ENCODE measurements at places on chromosomes 1 and 21.

DNA sequence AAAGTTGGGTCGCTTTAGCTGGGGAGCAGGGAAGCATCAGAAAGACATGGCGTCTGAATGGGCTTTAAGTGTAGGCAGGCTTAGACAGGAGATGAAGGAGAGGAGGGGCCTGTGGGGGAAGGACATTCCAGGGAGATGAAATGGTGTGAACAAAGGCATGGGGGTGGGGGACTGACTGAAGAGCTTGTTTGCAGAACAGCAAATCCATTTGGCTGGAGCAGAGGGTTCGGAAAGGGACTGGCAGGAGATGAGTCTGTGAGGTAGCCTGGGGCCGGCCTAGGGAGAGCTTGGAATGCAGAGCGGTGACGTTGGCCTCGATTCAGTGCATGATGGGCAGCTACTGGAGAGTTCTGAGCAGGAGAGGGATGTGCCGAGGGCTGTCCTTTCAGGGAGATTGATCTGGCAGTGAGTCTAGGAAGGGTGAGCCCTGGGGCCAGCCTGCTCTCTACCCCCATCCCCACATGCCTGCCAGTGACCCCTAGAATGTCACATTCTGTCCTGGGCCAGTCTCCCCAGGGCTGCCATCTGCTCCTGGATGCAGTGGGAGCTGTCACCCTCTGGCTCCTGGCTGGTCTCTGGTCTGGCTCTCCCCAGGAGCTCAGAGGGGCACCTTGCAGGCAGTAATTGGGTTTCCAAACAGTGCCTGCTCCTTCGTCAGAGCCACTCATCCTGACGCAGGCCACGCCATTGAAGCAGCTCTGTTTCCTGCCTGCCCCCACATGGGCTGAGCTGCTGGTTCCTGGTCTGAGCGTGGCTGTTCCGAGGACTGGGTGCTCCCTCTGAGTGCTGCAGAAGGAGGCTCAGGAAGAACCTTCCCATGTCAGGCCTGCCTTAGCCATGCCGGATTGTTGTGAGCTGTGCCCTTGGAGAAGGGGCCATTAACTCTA is 22.3 kb upstream of the TMEM222 start:
- peak; percentile 65 for DNase-seq

GRCh38 chr1:5331101-5331500 is 661.1 kb downstream of the NPHP4 start:
- no peak for DNase-seq

GRCh38 chr21:33202464-33203363 is 27.0 kb upstream of the IFNAR2 start:
- DNase-seq, result no peak

- DNase-seq, result no peak
Measured at GRCh38 chr1:89816366-89816765, 4.5 kb upstream of the LRRC8D start.

DNA sequence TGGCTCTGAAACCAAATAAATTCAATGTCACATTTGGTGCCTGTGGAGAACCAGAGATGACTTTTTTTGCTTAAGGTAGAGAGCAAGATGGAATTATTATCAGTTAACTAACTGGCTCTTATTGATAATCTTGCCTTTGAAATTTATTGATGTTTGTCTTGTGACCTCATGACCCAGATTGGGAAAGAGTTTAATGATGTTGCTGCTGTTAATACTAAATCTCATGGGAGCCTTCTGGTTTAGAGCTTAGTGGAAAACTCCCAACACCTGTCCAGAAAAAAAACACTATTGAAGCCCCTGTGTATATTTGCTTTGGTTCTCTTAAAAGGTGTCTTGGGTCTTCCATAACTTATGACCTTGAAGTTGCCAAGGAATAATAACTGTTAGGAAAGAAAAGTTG is 9.9 kb downstream of the CHTOP start:
- no peak for DNase-seq

DNA sequence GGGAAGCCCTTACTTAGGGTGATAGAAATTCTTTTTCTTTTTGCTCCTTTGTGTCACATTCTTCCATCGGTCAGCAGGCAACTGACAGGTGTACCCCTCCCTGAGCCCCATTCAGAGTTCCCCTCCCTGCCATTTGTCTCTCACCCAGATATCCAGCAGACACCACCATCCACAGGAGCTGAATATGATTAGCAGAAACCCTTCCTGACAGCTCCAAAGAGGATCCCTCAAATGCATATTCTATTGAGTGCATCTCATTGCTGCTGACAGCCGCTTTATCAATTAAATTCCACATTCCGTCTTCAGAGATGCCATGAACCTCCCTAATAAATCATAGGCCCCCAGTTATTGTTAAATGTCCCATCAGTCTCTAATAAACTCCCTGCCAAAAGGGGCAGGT is 6.1 kb upstream of the DDX20 start:
- no peak for DNase-seq

DNA sequence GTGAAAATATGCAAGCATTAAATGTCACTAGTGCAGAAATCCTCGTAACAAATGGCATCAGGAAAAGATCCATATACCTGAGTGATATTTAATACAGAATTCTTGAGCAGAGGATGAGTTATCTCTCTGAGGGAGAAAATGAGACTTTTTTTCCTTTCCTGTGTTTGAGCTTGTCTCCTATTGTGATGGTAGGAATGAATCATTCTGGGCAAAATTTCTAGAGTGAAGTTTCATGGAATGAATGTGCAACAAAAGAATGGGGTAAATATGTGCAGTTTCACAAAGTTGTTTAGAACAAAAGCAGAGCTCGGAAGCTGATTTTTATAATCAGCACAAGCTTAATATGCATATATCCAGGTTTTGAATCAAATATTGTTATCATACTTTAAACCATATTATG is 4.6 kb downstream of the CTPS1 start:
- DNase-seq, result no peak

DNA sequence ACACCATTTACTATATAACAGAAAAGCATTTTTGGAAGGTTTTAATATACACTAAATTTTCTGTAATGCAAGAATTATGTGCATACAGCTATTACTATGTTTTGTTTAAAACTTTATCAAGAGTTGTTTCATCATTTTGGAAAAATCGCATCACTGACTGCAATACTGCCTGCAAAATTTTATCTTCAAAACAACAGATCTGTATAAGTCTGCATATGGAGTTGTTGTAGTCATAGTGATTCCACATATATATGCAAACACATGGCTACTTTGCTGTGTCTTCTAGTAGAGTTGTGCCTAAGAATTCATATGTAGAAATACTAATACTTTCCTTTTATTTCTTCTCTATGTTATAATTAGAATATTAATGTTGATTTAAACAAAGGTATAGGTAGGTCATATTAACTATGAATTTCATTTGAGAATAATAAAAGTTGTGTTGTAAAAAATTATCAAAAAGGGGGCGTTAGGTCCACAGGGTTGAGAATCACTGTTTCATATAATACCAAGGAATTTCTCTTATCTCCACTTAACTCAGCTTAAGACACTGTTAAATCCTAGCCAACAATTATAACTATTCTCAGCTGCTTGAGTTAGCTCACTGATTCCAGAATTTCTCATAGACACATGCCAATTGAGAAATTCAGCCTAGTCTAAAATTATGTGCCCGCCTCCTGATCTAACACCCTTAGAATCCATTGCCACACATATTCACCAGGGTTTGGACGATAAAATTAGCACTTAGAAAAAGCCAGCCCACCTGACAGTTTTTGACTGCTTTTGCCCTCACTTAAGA is 22.9 kb upstream of the LAMC1 start:
- DNase-seq, result no peak

GRCh38 chr1:22788254-22788661 is 77.6 kb downstream of the EPHB2 start:
- no peak for DNase-seq

GRCh38 chr1:106952776-106953175 is 103.7 kb upstream of the PRMT6 start:
- DNase-seq, result no peak

DNA sequence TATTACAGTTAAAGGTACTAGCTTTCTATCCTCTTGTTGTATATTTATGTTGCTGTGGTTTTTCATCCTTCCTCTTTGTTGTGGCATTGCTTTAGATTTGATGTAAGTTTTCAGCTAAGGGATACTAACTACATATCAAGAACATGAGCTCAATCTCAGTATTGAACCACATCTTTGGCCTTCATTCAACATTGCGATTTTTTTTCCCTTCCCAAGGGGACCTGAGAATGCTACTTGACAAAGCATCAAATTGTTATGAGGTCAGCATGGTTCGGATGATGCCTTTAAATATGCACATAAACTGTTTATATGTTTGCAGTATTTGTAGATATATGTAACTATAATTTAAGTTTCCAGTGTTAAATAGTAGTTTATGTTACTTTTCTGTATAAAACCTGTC is 31.7 kb upstream of the GPR88 start:
- no peak for DNase-seq

DNA sequence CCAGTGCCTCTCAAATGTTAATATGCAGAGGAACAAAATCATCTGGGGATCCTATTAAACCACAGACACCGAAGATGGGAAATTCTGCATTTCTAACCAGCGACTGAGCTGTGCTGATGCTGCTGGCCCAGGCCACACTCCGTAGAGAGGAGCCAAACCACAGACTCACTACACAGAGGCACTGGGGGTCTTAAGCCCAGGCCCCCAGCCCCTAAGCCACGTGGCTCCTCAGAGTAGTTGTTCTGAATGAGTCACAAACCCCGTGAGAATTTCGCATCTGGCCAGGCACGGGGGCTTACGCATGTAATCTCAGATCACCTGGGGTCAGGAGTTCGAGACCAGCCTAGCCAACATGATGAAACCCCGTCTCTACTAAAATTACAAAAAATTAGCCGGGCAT is 2.8 kb upstream of the CELA2A start:
- no peak for DNase-seq

DNA sequence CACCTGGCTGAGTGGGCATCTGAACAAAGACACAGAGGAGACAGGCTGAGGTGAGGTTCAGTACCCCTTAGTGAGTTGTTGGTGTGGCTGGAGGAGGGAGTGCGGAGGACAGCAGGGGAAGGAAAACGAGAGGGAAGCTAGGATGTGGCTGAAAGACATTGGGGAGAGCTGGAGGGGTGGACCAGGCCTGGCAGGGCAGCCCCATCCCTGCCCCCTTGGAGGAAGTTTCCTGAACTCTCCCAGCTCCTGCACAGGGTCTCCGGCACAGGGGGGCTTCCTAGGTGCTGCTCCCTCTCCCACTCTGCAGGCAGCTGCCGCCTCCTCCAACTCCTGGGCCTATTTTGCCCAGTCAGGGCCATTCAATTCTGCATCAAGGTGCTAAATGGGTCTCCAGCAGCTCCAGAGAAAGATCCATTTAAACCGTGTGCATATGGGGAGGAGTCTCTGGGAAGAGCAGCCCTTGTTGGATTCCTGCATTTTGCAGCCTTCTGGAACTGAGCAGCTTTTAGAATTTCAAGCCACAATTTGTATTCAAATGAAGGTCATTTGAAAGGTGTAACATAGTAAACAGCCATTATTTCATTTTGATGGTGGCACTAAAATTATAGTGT is 193.9 kb downstream of the CAMTA1 start:
- DNase-seq, result no peak

DNA sequence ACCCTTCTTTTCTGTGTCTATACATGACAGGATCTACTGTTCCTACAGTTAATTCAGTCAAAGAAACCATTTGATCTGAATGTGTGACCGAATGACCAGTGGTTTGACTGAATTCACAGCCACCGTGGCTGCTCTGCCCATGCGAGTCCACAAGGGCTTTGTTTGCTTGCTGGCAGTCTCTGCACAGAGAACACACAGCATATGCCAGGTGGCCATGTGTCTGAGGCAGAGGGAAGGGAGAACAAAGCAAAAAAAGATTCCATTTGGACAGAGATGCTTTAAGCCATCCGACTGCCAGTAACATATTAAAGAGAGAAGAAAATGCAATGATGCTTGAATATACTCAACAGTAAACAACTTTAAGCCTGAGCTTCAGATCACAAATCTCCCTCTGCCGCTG is 737.8 kb upstream of the CXADR start:
- peak; percentile 59 for DNase-seq

- DNase-seq, result no peak
Measured at GRCh38 chr1:202643397-202644218, 66.6 kb downstream of the SYT2 start.

DNA sequence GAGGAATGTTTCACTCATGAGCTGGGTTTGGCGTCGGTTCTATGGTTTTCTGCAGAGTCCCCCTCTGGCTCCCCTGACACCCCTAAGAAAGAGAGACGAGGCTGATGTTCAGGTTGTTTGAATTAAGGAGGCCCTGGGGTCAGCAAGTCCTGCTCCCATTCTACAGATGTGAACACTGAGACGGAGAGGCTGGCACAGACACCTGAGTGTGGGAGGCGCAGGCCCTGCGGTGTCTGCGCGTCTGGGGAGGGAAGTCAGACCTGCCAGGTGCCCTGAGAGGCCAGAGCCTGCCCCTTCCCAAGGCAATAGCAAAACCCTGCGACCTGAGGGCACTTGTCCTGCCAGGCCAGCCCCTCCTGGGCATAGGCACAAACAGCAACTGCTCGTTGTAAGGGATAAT is 47.7 kb downstream of the MEGF6 start:
- no peak for DNase-seq

DNA sequence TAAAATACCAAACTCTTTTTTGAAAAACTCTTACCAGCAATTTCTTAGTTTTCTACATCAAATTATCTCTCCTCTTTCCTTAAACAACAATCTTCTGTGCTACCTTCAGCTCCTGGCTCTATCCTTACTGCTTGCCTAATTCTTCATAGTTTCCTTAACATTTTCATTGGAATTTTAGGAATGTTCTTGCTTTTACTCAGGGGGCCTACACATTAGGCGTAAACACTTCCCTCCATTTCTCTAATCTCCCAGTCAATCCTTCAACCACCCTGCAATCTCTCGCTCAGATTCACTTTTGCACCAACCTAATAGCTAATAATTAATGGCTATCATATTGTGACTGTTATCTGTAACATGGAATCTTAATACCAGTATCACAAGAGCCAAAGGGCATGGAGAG is 50.1 kb downstream of the ADAMTS5 start:
- no peak for DNase-seq

- no peak for DNase-seq
Measured at GRCh38 chr1:47194311-47194710, 4.5 kb upstream of the PDZK1IP1 start.

DNA sequence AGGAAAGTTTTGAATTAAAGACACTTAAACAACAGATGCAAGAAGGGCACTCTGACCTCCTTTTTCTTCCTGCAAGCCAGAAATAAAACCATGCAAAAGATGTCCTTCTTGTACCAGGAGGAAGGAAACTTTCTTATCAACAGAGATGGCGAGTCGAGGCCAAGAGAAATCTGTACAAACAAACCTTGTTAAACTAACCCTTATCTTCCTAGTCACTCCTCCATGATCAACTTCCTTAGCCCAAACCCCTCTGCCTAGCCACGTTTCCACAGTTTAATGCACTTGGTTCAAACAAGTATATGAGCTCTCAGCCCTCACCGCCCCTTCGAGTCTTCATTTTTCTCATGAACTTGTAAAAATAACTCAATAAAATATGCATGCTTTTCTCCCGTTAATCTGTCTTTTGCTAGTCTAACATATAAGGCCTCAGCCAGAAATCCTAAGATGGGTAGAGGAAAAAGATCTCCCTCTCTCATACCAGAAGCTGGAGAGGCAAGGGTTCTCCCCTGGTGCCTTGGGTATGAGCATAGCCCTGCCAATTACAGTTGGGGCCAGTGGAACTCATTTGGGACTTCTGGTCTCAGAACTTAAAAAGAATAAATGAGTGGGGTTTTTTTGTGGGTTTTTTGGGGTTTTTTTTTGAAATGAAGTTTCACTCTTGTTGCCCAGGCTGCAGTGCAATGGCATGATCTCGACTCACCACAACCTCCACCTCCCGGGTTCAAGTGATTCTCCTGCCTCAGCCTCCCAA is 141.7 kb upstream of the SOD1 start:
- DNase-seq, result no peak
